ENCODE measurements at places on chromosomes 3 and 15.

DNA sequence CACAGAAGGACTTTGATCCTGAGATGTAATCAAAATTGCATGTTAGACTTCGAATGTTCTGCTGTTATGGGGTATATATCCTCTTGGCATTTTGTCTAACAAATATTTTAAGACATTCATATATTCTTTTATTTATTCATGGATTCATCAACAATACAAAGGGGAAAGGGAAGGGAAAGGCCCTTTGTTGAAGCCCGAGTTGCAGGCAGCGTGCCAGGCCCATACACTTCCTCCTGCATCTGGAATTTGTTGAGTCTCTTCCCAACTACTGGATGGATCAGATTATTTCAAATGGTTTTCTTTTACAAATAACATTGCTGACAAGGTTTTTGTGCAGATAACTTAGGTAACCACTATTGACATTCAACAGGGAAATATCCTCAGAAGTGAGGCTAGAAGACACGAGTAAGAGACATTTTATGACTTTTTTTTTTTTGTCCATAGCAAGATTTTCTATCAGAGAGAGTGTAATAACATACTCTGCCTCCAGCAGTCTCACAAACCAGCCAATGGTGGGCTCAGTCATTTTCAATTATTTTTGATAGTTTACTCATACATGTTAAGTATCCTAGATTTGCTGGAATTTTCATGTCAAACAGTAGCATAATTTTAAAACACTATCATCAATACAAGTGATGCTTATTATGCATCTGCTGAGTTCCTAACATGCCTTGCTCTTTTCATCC, 94.3 kb downstream of the RPL39L start:
- DNase-seq, result no peak

GRCh38 chr3:179037351-179037750, 34.3 kb downstream of the ZMAT3 start:
- DNase-seq, result no peak

- DNase-seq, result no peak
These were observed 38.4 kb upstream of the BCHE start for GRCh38 chr3:165875644-165876043.

GRCh38 chr3:16313886-16314645, 49.1 kb downstream of the OXNAD1 start:
- DNase-seq, result no peak

DNA sequence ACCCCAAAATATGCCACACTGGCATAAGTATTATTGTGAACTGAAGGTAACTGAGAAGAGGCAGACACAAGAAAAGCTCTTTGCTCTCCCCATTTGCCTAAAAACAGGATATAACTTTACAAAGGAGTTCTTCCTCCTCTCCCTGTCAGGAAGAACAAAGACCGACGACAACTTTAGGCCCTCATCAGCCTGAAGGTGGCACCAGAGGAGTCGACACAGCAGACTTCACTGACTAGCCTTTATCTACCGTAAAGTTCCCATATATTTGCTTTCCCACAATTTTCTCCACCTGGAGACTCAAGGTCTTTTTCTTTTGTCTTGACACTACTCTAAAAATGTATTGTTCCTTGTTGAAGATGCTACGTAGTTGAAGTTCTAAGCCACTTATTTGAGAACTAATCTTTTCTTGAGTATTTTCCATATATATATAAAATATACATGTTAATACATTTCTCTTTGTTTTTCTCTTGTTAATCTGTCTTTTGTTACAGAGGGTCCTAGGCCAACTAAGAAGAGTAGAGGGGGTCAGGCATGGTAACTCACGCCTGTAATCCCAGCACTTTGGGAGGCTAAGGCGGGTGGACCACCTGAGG, 16.2 kb upstream of the XIRP1 start:
- DNase-seq, result peak; percentile 60

Measured in HuH-7 (cell line).